A549 treated with AZD2906 at 1 μM for 4 hours (cell line): ENCODE measurements at places on chromosomes 1 and 21. TPM values are rescaled to one million over a fixed set of nuclear protein-coding genes. Genes with fewer than 3 reads are reported as not detected.

ANGPTL3 gene
- not detected in 5 replicates for total RNA-seq

RGS16 gene
- 0.16 to 0.28 TPM (median 0.22 TPM) in 5 replicates for total RNA-seq

KIAA1614 gene
- total RNA-seq, result 0.69 to 1.6 TPM (median 1.2 TPM) in 5 replicates

LMX1A gene
- total RNA-seq, result not detected in 5 replicates

PLA2G2F gene
- not detected in 5 replicates for total RNA-seq

GSTM2 gene
- total RNA-seq, result 2.7 to 4.1 TPM (median 3.4 TPM) in 5 replicates

AMY2A gene
- not detected in 5 replicates for total RNA-seq

FABP3 gene
- total RNA-seq, result not detected in 5 replicates

HSPB7 gene
- total RNA-seq, result 0.07 to 0.11 TPM (median 0.10 TPM) in 3 of 5 replicates, not detected in the others

SELL gene
- 0.12 to 0.35 TPM (median 0.20 TPM) in 5 replicates for total RNA-seq

MROH9 gene
- not detected in 5 replicates for total RNA-seq

FCMR gene
- total RNA-seq, result 4.4 to 6.3 TPM (median 5.8 TPM) in 5 replicates

C4BPB gene
- 1.1 to 2.1 TPM (median 1.5 TPM) in 5 replicates for total RNA-seq

ZBTB21 gene
- 4.3 to 5.6 TPM (median 4.9 TPM) in 5 replicates for total RNA-seq

CTTNBP2NL gene
- total RNA-seq, result 4.8 to 7.4 TPM (median 6.7 TPM) in 5 replicates

ATP6V1G3 gene
- total RNA-seq, result not detected in 5 replicates

METTL13 gene
- 37.8 to 45.5 TPM (median 43.0 TPM) in 5 replicates for total RNA-seq

EFNA1 gene
- total RNA-seq, result 21.7 to 30.6 TPM (median 26.3 TPM) in 5 replicates

MRPL20 gene
- total RNA-seq, result 128 to 145 TPM (median 135 TPM) in 5 replicates

BRINP3 gene
- not detected in 5 replicates for total RNA-seq

NCF2 gene
- 1.2 to 2.5 TPM (median 1.5 TPM) in 5 replicates for total RNA-seq

ACTN2 gene
- total RNA-seq, result 0.01 to 0.09 TPM (median 0.06 TPM) in 4 of 5 replicates, not detected in the other

CFHR5 gene
- total RNA-seq, result not detected in 5 replicates

ERG gene
- total RNA-seq, result 0.05 to 0.06 TPM (median 0.05 TPM) in 3 of 5 replicates, not detected in the others

COL8A2 gene
- 0.08 to 0.17 TPM (median 0.11 TPM) in 5 replicates for total RNA-seq

FAM110D gene
- total RNA-seq, result 0.03 to 0.07 TPM (median 0.03 TPM) in 3 of 5 replicates, not detected in the others

ANGPTL7 gene
- total RNA-seq, result not detected in 5 replicates

NKAIN1 gene
- total RNA-seq, result 0.85 to 1.2 TPM (median 1.0 TPM) in 5 replicates

TMEM240 gene
- 0.36 to 0.75 TPM (median 0.58 TPM) in 4 of 5 replicates, not detected in the other for total RNA-seq

DNASE2B gene
- total RNA-seq, result 0.06 TPM in 1 of 5 replicates, not detected in the others

LCE2C gene
- total RNA-seq, result not detected in 5 replicates

SPRR2G gene
- total RNA-seq, result not detected in 5 replicates

LRRC41 gene
- 36.6 to 42.8 TPM (median 41.8 TPM) in 5 replicates for total RNA-seq

TADA1 gene
- total RNA-seq, result 11.9 to 14.8 TPM (median 12.8 TPM) in 5 replicates

DAB1 gene
- not detected in 5 replicates for total RNA-seq

PDE9A gene
- 1.2 to 1.5 TPM (median 1.3 TPM) in 5 replicates for total RNA-seq

DEPDC1 gene
- total RNA-seq, result 10.8 to 14.4 TPM (median 12.7 TPM) in 5 replicates

CFAP126 gene
- 0.16 to 0.22 TPM (median 0.18 TPM) in 5 replicates for total RNA-seq

CYYR1 gene
- not detected in 5 replicates for total RNA-seq

GJB3 gene
- total RNA-seq, result 10.4 to 19.8 TPM (median 16.5 TPM) in 5 replicates

FAM151A gene
- total RNA-seq, result 0.26 to 0.41 TPM (median 0.31 TPM) in 5 replicates

TLR5 gene
- total RNA-seq, result 0.13 to 0.24 TPM (median 0.19 TPM) in 5 replicates

TNNT2 gene
- 0.14 to 0.40 TPM (median 0.20 TPM) in 5 replicates for total RNA-seq

GPR3 gene
- total RNA-seq, result 1.4 to 1.8 TPM (median 1.6 TPM) in 5 replicates

MFAP2 gene
- total RNA-seq, result 0.85 to 1.4 TPM (median 0.93 TPM) in 5 replicates

KANK4 gene
- total RNA-seq, result 0.26 to 0.35 TPM (median 0.32 TPM) in 5 replicates

OR2L8 gene
- total RNA-seq, result not detected in 5 replicates

KRTAP25-1 gene
- not detected in 5 replicates for total RNA-seq

TFF2 gene
- not detected in 5 replicates for total RNA-seq

C1orf74 gene
- total RNA-seq, result 1.1 to 1.6 TPM (median 1.5 TPM) in 5 replicates

CRABP2 gene
- 7.6 to 12.4 TPM (median 7.9 TPM) in 5 replicates for total RNA-seq

CHTOP gene
- total RNA-seq, result 69.2 to 85.3 TPM (median 78.7 TPM) in 5 replicates

ASCL5 gene
- total RNA-seq, result 0.08 to 0.16 TPM (median 0.09 TPM) in 5 replicates
